ENCODE measurements at places on chromosomes 12 and 14. TPM values are rescaled to one million over a fixed set of nuclear protein-coding genes. Genes with fewer than 3 reads are reported as not detected.

Gene RIMKLB
- total RNA-seq, result 54.2 TPM

- H3K4me1 ChIP-seq, result no peaks in the 10 kb centered on the region
- no peaks in the 10 kb centered on the region for H3K27me3 ChIP-seq
- no peaks in the 10 kb centered on the region for H3K36me3 ChIP-seq
Measured at GRCh38 chr12:25771041-25771440, 187.4 kb upstream of the RASSF8 start.

Gene LYZ
- 8.5 TPM for total RNA-seq

Gene SLCO1C1
- not detected for total RNA-seq

- H3K36me3 ChIP-seq, result no peaks in the 10 kb centered on the region
- H3K27ac ChIP-seq, result no peak overlapping the region
- no peaks in the 10 kb centered on the region for H3K27me3 ChIP-seq
Measured at GRCh38 chr12:111390910-111391309, 14.8 kb upstream of the SH2B3 start.

GRCh38 chr12:40325349-40325960 is 100.7 kb downstream of the LRRK2 start:
- DNase-seq, result peak; percentile 17
- no peak overlapping the region for H3K27ac ChIP-seq
- no peaks in the 10 kb centered on the region for H3K4me1 ChIP-seq
- no peaks in the 10 kb centered on the region for H3K27me3 ChIP-seq

Data from B cell (primary cell).